ENCODE measurements at places on chromosomes 16 and 17.

GRCh38 chr17:74986206-74986576, 1.2 kb upstream of the CDR2L start:
- no peak for DNase-seq

DNA sequence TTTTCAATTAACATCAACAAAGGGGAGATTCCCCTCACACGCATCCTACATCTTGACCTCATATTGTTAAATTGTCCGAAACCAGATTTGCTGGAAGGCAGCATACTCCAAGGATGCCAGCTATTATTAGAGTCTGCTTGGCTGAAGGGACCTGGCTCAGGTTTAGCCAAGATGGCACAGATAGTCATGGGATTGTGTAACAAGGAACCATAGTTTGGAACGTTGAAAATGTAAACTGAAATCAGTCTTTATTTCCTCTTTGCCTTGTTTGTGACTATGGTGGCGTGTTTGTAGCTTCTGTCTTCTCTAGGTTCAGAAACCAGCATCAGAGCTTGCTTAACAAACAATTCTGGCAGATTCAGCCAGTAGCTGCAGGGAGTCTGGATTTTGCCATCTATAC, 5.9 kb downstream of the ARSG start:
- no peak for DNase-seq

- no peak for DNase-seq
Observed at GRCh38 chr17:70709596-70709995, 540.3 kb downstream of the KCNJ2 start.

DNA sequence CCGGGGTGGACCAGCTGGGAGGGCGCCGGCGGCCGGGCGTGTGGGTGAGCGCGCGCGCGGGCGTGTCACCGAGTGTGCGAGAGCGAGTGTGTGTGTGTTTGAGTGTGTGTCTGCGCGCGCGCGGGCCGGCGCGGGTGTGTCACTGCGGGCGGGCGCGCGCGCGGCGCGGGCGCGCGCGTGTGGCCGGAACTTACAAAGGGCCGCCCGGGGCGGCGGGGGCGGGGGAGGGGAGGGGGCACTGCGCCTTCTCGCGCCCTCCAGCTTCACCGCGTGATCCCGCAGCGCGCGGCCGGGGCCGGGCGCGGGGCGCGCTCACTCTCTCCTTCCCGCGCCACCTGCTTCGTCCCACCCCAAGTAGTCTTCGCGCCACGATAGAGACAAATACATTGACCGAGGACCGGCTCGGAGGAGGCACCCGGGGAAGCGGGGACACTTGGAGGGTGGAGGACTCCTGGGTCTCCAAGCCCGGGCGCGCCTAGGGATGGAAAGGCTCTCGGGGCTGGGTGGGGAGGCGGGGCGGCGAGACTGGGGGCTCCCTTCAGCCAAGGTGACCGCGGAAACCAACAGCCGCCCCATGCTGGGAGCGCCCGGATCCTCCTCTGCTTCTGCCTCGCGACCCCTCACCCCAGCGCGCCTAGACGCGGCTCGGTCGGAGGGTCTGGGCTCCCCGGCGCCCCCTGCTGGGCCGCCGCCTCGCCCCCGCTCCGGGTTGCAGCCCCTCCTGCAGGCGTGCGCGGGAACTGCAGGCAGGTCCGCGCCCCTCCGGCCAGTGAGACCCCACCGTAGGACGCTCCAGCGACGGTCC, at the start of gene SRCIN1:
Gene SRCIN1 (minus strand): TSS at position 112 of the 805 bp plus-strand sequence. CDS start 247 bp downstream, outside the sequence.
- no peak for DNase-seq

DNA sequence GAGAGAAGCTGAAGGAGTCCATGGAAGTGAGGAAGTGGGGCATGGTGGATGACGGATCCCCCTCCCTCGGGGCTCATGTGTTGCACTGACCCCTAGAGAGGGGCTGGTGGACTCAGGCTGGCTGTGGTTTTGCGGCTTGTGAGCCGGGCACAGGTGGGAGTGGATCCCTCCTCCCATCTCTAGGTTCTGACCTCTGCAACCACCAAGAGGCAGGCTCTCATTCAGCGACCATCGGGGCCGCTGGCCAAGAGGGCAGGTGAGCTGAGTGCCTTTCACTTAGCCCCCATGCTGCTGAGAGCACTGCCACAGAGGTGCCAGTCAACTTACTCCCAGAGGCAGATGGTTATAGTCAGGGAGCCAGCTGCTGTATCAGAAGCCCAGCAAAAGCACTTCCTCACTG, 67.3 kb downstream of the SCNN1B start:
- DNase-seq = no peak

GRCh38 chr16:73326770-73327470, 279.0 kb upstream of the ZFHX3 start:
- no peak for DNase-seq

GRCh38 chr17:61966191-61966590, 38.4 kb upstream of the INTS2 start:
- DNase-seq = no peak

- DNase-seq = no peak
Observed at GRCh38 chr16:74073456-74073855, 223.2 kb upstream of the PSMD7 start.

Data from stimulated activated CD4-positive, alpha-beta T cell treated with anti-CD3 and anti-CD28 coated beads, Interleukin-1b, Interleukin-23, amount 100 ng/mL, for 1 hour (primary cell).